ENCODE measurements at places on chromosomes 4 and X. TPM values are rescaled to one million over a fixed set of nuclear protein-coding genes. Genes with fewer than 3 reads are reported as not detected.
A peak's percentile ranks its signal among the peaks of the same experiment; 100 is the strongest.

- no peak for DNase-seq
Measured at GRCh38 chr4:80922941-80923340, 107.6 kb upstream of the BMP3 start.

DNA sequence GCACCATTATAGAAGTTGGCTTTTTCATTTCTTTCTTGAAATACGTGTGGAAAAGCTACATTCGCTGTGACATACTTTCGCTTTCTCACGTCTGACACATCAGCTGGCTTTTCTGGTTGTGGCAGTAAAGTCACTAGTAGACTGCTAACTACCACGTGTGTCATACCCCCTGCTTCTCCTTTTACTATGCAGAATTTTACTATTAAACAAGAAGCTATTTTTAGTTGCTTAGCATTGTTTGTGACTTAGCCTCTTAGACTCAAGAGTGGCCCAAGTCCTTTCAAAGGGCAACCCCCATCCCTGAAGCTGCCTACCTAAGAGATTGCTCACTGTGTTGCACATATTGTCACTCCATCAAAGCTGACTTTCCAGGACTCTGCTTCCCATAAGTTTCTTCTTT is 2.1 kb upstream of the IL2 start:
- no peak for DNase-seq

DNA sequence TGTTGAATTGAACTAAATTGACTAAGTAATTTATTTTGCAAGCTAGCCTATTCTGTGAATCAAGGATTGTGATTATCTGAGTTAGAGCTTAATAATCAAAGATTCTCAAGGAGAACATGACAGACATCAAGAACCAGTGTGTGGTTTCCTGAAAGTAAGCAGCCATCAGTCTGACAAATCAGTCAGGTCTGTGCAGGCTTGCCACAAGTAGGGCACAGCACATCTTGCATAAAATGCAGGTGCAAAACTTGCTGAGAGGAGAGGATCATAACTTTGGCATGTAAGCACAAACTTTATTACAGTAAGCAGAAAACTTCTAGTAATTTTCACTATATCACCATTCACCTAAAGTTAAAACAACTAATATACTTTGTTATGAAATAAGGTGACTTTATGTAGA is 22.5 kb downstream of the FAM241A start:
- DNase-seq = no peak

The CXXC4 gene
- total RNA-seq = 0.29 TPM

GRCh38 chr4:19285146-19285545 is 966.6 kb upstream of the SLIT2 start:
- DNase-seq = no peak

DNA sequence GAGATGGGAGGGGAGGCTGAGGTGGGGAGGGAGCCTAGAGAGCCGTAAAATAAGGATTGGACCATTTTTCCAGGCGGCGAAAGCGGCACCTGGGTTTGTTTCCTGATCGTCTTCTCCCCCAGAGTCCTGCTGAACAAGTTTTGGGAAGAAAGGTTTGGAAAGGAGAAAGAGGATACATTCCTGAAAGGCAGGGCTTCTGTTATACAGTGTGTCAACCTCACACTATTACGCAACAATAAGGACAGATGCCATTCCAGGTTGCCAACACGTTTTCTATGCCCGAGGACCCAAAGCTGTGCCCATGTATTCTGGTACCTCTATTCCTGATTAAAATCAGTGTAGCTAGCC is 658 bp downstream of the SCOC start:
- no peak for DNase-seq

GRCh38 chr4:153222707-153223426 is 18.6 kb downstream of the TRIM2 start:
- no peak for DNase-seq

The NPFFR2 gene
- total RNA-seq = 3.4 TPM

GRCh38 chr4:73576381-73576780 is 43.9 kb downstream of the RASSF6 start:
- no peak for DNase-seq

- DNase-seq = peak; percentile 29
Measured at GRCh38 chr4:8110071-8110986, 48.3 kb downstream of the ABLIM2 start.

GRCh38 chrX:35726176-35726575 is 72.0 kb upstream of the MAGEB16 start:
- no peak for DNase-seq

- DNase-seq = no peak
Measured at GRCh38 chr4:183038436-183038835, 60.6 kb upstream of the WWC2 start.

The ADD1 gene
- 222 TPM for total RNA-seq

GRCh38 chr4:152849350-152849749 is 69.6 kb downstream of the ARFIP1 start:
- no peak for DNase-seq

DNA sequence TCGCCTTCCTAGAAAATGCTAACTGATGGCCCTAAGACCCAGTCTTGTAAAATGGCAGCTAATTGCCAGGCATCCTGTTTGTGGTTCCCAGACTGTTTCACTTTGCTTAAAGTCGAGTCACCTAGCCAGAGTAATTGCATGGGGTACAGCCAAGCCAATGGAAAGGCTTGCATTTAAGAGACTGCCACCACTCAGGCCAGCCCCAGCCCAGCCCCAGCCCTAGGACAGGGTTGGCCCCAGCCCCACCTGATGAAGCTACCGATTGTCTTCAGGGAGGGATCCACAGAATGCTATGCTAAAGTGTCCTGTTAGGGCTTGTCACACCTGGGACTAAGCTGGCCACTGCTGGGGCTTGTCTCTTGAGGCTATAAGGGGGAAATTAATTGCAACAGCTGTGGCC is 194.6 kb upstream of the KLF3 start:
- no peak for DNase-seq

The EREG gene
- 16.0 TPM for total RNA-seq

The NAA11 gene
- not detected for total RNA-seq

GRCh38 chrX:70262952-70263567 is 3.1 kb upstream of the P2RY4 start:
- no peak for DNase-seq

- no peak for DNase-seq
Measured at GRCh38 chr4:103098756-103099440, 736 bp downstream of the BDH2 start.

The SPP1 gene
- total RNA-seq = 112 TPM

The MED12 gene
- 14.9 TPM for total RNA-seq

DNA sequence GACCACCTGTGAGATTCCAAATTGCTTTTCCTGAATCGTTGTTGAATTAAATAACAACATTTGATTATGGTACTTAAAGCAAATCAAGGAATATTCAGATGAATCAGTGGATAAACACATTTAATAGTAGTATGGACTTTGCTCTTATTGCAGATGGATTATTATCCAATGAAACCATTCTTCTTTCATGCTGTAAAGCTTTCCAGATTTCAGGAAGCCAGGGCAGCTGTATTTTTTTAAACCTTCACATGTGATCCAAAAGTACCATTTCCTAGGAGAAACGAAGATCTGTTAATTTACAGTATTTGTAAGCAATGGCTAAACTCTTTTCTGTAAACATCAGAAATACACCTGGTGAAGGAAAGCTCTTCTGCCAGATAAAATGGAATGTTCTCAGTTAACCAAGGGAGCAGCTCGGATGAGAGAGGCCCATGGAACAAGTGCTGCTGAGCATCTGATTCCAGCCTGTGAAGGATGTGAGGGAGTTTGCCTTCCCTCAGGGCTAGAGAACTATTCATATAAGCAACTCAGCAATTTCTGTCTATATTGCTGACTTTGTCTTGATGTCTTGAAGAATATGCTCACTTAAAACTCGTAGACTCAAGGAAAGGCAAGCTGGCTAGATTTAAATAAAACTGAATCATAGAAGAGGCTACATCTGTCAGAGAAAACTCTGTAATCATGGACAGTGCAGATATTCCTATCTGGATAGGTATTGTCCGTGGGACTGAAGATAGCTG is 94.4 kb upstream of the LIMCH1 start:
- DNase-seq = no peak

DNA sequence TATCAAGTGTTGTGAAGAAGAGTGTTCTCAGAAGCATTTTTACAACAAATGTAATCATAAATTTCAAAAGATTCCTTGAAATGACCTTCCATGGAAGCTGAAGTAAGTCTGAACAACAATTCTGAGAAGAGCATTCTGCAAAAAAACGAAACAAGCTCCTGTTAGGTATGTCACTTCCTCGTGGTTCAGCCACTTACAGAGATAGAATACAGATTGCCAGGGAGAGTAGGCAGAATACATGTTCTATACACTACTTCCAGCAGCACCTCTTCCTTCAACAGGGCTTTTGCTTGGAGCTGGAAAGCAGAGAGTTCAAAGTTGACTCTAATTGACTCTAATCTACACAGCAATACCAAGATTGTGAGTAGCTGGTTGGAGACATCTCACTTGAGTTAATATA is 274.5 kb downstream of the ADGRA3 start:
- no peak for DNase-seq

The CCSER1 gene
- total RNA-seq = not detected

The DUX4 gene
- not detected for total RNA-seq

GRCh38 chrX:53969540-53969939 is 74.7 kb downstream of the PHF8 start:
- DNase-seq = no peak

DNA sequence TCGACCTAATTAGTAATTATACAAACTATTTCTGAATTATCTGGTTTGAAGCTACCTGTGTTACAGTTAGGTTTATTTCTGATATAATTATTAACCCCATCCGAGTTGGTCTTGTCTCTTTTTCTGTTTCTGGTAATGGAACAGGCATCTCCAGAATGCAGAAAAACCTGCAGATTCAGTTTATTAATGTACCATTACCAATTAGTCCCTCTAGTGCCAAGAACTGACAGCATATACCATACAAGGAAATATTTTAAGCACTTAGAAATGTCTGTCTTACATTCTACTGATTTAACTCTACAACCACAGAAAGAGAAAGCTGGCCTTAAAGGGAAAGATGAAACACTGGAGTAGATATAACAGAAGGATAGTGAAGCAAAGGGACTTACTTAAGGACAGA is 570.6 kb downstream of the CENPC start:
- DNase-seq = no peak

- no peak for DNase-seq
Measured at GRCh38 chr4:135240796-135241195, 1039.2 kb upstream of the PABPC4L start.

GRCh38 chr4:147639388-147639787 is 22.2 kb downstream of the TMEM184C start:
- no peak for DNase-seq

DNA sequence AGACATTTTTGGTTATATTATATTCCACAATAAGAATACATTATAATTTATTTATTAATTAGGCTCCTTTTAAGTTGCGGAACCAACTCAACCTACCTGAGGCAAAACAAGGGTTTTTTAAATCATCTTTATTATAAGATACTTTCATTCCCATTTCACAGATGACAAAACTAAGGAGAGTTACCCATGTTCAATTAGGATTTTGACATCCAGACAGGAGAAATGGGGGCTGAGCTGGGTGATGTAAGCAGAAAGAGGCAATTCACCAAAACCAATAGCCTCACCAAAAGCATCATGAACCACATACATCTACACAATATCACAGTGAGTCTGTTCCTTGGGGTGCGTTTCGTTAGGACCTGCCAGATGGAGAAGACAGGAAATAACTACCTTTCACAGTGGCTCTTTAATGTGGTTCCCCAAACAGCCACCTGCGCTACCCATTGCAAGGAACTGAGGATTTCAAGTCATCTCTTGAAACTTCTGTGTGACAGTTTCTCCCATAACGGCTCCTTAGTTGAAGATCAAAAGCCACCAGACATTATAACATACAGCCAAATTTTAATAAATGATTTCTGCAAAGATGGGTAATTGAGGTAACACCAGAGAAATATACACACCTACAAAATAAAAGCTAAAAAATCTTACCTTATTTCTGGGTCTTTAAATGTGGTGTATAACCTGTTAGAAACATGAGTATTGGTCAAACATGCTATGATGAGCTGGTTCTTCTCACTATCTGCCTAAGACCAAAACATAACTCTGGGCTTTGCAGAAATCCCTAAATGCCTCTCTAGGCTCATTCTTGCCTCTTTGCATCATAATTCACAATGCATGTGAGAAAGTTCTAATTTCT is 190.6 kb upstream of the LEF1 start:
- DNase-seq = no peak

GRCh38 chrX:122790376-122791095 is 393.5 kb upstream of the GRIA3 start:
- DNase-seq = no peak

- DNase-seq = no peak
Measured at GRCh38 chrX:47831788-47832187, 4.9 kb upstream of the ZNF81 start.

The ODAM gene
- not detected for total RNA-seq

GRCh38 chr4:38132107-38132673 is 172.0 kb downstream of the PTTG2 start:
- peak; percentile 100 for DNase-seq

- DNase-seq = no peak
Measured at GRCh38 chr4:154868414-154869194, 87.5 kb downstream of the RBM46 start.

All from epithelial cell of proximal tubule (primary cell).